ENCODE measurements at places on chromosomes 1 and 21. TPM values are rescaled to one million over a fixed set of nuclear protein-coding genes. Genes with fewer than 3 reads are reported as not detected.

DNA sequence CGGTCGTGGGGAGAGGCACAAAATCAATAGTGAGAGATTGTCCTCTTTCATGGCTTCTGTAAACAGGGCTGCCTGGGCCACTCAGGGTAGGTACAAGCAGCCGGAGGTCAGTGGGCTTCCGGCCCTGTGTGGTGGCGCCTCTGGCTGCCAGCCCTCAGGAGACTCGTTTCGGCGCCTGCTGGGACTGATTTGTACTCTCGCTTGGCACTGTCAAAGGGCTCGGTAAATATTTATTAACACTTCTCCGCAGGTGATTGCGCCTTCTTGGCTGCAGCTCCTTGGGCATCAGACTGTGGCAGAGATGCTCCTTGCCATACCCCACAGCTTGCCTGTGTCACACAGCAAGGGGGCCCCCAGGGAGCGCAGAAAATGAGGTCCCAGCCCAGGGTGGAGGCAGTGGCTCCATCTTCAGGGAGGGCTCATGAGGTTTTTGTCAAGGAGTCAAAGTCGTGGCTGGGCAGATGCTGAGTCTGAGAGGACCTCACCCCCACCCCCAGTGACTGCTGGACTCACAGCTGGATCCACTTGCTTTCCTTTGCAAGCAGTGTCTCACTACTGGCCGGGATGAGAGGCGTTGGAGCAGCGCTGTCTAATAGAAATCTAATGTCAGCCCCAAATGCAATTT, 262.5 kb downstream of the GRIK3 start:
- peaks cover 15% of the 10 kb centered on the region for H3K4me1 ChIP-seq
- peaks cover 75% of the 10 kb centered on the region for H3K27me3 ChIP-seq
- H3K4me3 ChIP-seq = no peak overlapping the region
- DNase-seq = no peak

C1orf226 gene
- 12.6 TPM for total RNA-seq

MIXL1 gene
- 0.14 TPM for total RNA-seq

DNA sequence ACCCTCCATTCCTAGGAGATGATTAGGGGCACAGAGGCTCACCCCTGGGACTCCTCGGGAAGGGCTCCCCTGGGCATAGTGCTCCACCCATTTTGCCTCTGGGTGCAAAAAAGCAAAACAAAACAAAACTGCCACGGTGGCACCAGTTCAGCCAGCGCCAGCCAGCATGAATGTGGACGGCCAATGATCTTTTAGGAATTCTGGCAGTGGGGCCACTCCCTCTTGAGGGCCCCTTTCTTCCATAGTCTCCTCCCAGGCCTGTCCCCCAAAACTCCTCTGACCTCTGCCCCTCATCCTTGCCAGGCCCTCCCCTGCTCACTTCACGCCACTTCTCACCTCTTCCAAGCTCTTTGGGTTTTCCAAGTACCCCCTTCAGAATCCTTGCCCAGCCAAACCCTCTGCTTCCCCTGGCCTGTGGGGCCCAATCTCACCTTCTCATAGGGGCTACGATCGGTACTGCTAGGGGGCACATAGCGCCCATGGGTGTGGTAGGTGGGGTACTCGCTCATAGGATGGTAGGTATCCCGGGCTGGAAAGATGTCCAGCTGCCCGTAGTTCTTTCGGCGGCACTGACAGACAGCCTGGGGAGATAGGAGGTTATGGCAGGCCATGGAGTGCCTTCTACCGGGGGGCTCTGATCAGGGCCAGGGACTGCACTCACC, 13.3 kb downstream of the TRIM46 start:
- peaks cover 11% of the 10 kb centered on the region for H3K4me1 ChIP-seq
- no peaks in the 10 kb centered on the region for H3K36me3 ChIP-seq
- no peak overlapping the region for H3K4me3 ChIP-seq
- no peaks in the 10 kb centered on the region for H3K27me3 ChIP-seq
- H3K27ac ChIP-seq = peak overlapping the region; percentile 50

RAP1GAP gene
- total RNA-seq = 20.3 TPM

DNA sequence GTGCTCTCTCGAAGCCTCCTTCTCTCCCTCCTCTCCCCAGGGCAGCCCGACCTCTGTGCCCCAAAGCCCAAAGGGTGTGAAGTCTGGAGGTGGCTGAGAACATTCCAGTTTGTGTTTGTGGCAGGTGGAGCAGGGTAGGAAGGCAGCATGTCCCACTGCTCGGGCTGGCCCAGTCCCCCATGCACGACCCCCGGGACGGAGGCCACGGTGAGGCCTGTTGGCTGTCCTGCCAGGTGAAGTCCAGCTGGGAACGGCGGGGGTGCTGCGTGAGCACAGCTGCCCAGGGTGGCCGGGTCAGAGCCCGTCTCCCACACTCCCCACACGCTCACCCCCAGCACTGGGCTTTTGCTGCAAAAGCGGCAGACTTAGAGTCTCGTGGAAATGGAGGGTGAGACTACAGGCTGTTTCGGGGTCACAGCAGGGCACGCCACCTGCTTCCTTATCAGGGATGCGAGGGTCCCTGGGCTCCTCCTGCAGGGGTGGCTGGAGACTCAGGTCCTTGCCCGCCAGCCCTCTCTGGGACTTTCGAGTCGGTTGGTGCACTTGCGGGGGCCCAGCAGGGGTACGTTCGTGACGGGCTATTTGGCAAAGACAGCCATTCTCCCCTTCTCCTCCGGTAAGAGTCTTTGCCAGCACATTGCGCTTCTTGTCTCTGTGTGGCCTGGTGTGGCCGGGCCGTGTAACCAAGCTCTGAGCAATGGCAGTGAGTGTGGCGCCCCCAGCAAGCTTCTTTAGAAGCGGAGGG, 40.3 kb downstream of the MORN1 start:
- DNase-seq = no peak
- H3K27me3 ChIP-seq = no peaks in the 10 kb centered on the region
- peaks cover 9% of the 10 kb centered on the region for H3K4me1 ChIP-seq

DNA sequence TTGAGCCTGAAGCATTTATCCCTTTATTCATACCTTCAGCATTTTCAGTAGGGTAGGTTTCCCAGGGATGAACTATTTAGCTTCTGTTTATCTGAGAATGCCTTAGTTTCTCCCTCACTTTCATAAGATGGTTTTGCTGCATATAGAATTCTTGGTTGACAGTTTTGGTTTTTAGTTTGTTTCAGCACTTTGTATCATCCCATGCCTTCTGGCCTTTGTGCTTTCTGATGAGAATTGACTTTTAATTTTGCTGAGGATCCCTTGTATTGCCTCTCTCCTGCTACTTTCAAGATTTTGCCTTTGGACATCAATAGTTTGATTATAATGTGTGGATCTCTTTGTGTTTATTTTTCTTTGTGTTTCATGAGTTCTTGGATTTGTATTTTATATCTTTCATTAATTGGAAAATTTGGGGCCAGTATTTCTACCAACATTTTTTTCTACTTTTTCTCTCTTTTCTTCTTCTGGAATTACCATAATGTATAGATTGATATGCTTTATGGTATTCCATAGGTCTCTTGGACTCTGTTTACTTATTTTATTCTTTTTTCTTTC, 236.6 kb downstream of the LBR start:
- H3K27me3 ChIP-seq = no peaks in the 10 kb centered on the region
- H3K27ac ChIP-seq = no peak overlapping the region
- peaks cover 21% of the 10 kb centered on the region for H3K36me3 ChIP-seq
- no peak overlapping the region for H3K4me3 ChIP-seq

CHIT1 gene
- not detected for total RNA-seq

RNPEP gene
- 63.9 TPM for total RNA-seq

TAL1 gene
- total RNA-seq = not detected

GRCh38 chr1:14777516-14778506, 179.3 kb downstream of the KAZN start:
- no peaks in the 10 kb centered on the region for H3K27me3 ChIP-seq
- no peak overlapping the region for H3K4me3 ChIP-seq
- H3K4me1 ChIP-seq = peaks cover 27% of the 10 kb centered on the region
- H3K27ac ChIP-seq = no peak overlapping the region

GRCh38 chr21:25573409-25574206, 33.7 kb downstream of the MRPL39 start:
- H3K27me3 ChIP-seq = no peaks in the 10 kb centered on the region
- H3K36me3 ChIP-seq = peaks cover 9% of the 10 kb centered on the region
- no peak overlapping the region for H3K27ac ChIP-seq
- no peak for DNase-seq
- no peak overlapping the region for H3K4me3 ChIP-seq

DNA sequence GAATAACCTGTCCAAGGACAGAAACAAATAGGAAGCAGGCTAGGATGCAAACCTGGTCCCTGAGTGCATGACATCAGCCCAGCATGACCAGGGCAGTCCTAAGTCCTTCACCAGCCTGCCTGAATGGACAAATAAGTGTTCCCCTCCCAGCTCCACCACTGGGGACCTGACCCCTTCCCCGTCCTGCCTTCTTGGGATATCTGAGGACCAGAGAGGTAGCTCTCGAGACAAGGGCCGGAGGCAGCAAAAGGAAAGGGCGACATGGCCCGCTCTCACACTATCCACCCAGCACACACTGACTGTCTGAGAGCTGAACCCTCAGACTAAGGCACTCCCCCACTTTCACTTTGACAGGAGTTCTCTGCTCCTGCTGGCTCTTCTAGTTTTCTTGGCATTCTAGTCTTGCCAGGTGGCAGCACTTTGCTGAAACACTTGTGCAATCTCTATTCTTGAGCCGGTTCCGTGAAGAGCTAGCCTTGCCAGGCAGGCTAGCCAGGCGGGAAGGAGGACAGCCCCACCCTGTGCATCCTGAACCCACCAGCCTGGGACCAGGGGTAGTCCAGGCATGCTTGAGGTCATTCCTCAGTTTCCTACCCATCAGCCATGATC, 251.1 kb upstream of the RAB4A start:
- H3K27ac ChIP-seq = no peak overlapping the region
- no peak for DNase-seq
- no peaks in the 10 kb centered on the region for H3K36me3 ChIP-seq

DNA sequence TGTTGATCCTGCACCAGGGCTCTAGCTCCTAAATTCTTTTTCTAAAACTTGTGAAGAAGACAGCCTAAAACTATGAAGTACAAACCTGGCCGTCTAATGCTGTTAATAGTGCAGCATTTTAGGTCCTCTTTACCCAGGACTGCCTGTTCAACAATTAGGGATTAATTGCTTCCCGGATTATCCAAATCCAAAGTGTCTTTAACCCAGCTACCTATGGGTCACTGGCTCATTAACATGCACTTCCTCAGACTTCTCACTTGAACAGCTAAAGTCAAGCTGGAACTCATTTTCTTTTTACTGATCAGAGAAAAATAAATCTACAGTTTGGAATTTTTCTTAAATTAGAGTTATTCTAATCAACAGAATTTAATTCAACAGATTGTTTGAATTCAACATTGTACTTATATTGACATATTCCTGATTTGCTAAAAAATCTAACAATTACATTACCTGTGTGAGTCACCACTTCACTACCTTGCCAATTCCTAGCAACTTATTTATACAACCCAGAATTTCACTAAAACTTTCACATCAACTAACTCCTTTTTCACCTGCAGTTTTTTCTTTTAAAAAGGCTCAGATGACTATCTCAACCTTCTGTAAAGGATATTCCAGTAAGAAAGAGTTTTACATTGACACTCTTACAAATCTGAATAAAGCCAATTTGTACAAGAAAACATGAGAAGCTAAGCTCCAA, 3.3 kb downstream of the HNRNPU start:
- no peak for DNase-seq
- peak overlapping the region; percentile 83 for H3K27ac ChIP-seq
- peaks cover 49% of the 10 kb centered on the region for H3K36me3 ChIP-seq
- H3K4me3 ChIP-seq = peak overlapping the region; percentile 90
- H3K4me1 ChIP-seq = peaks cover 27% of the 10 kb centered on the region

- no peak overlapping the region for H3K27ac ChIP-seq
- H3K4me1 ChIP-seq = no peaks in the 10 kb centered on the region
Observed at GRCh38 chr1:111499026-111499785, 4.2 kb downstream of the ADORA3 start.

CD48 gene
- not detected for total RNA-seq

DNA sequence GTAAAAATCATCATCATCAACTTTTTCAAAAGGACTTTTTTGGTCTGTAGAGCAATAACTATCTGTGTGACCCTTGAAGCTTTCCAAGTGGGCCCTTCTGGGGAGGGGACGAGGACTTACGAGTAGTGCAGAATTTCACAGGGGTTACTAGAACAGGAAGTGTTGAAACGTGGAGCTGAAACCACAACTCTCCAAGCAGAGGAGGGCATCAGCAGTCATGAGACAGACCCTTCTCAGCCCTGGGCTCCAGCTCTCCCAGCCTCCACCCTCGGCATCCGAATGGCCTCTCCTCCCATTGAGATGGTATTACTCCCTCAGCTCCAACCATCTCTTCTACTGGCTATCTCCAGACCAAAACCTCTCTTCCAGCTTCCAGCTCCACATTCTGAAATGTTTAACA, 3.6 kb downstream of the FAM89A start:
- H3K27ac ChIP-seq = no peak overlapping the region
- no peak overlapping the region for H3K4me3 ChIP-seq
- peaks cover 7% of the 10 kb centered on the region for H3K36me3 ChIP-seq
- no peak for DNase-seq

All from type B pancreatic cell (in vitro differentiated cells).